HepG2 (cell line): ENCODE measurements at places on chromosomes 1 and 21. TPM values are rescaled to one million over a fixed set of nuclear protein-coding genes. Genes with fewer than 3 reads are reported as not detected.

- no peak for DNase-seq
Observed at GRCh38 chr1:2874607-2875480, 73.4 kb upstream of the TTC34 start.

DNA sequence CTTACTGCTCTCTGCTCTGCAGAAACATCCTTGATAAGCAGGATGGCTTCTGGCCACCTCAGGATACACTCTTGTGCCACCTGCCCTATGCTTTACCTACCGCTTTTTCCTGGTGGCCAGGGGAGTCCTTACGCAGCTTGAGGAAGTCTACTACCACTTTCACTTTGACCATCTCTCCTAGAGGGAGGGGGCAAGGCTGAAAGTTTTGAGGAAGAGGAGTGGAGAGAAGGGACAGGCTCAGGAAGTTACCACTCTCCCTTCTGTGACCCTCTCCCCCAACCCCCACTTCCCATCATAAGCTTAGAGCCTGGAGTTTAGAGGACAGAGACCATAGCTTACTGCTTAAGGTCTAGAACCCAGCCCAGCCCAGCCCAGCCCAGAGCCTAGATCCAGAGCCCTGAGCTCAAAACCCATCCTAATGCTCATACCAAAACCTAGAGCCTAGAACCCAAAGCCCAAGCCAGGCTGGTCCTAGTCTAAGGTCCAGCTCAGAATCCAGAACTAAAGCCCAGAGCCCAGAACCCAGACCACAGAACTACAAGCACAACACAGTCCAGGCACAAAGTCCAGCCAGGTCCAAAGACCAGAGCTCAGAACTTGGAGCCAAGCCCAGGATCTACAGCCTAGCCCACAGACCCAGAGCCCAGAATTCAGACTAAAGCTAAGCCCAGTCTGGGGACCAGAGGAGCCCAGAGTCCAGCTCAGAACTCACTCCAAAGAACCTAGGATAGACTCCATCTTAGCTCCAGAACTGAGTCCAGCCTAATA is 18.0 kb upstream of the MFSD2A start:
- DNase-seq, result no peak

GRCh38 chr1:8193840-8194406 is 124.0 kb upstream of the SLC45A1 start:
- DNase-seq, result no peak

DNA sequence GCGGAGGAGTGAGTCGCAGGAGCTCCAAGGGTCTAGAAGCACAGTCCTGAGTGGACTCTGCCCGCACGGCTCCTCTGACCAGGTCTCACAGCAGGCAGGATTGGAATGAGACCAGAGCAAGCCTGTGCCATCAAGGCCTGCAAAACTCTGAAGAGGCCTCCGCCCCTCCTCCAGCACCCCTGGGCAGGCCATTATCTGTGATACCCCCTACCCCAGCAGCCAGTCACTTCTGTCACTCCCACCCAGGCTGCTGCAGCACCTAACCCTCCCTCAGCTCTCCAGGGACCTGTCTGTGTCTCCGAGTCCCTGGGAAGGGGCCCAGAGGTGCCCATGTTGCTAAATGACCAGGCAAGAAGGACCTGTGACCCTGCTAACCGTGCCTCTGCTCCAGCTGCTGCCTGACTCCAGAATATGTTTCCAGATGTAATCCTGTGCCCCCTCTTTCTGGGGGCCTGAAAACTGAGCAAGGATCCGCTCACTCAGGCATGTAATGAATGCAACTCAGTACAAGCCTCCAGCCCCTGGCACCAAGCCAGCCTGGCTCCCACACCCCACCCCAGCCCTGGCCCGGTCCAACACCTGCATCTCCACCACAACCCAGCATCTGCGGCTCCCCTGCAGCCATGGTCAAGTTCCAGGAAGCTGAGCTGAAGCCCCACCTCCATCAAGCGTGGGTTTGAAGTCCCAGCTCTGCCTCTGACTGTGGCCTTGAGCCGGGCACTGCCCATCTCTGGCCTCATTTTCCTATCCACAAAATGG is 22.1 kb upstream of the COL16A1 start:
- no peak for DNase-seq

PADI1 gene
- not detected in 2 replicates for polyA plus RNA-seq

CRP gene
- not detected in 2 replicates for polyA plus RNA-seq

- DNase-seq, result no peak
Observed at GRCh38 chr1:34280509-34280908, 103.8 kb downstream of the C1orf94 start.

DNA sequence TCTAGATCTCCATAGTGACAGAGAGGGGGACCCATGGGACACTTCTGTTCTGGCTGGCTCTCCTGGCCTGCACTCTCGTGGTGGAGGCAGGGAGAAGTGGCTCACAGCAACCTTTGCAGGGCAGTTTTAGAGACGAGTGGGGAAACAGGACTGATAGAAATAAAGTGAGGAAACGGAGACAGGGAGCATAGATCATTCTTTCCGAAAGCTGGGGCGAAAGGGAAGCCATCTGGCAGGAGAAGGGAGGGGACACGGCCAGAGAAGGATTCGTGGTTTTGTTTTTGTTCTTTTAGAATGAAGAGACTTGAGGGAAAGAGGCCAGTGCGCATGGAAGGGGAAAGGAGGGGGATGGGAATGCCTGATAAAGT is 3.5 kb downstream of the TIE1 start:
- DNase-seq, result no peak

AQP10 gene
- 0.30 and 0.38 TPM in 2 replicates for polyA plus RNA-seq

LRRN2 gene
- not detected in 2 replicates for polyA plus RNA-seq

- no peak for DNase-seq
Observed at GRCh38 chr21:24093032-24093431, 1514.2 kb downstream of the MRPL39 start.

LENEP gene
- not detected in 2 replicates for polyA plus RNA-seq

- DNase-seq, result no peak
Observed at GRCh38 chr1:244409701-244410100, 42.0 kb downstream of the ADSS2 start.

GRCh38 chr1:112934577-112934976 is 21.4 kb downstream of the SLC16A1 start:
- DNase-seq, result no peak

IVL gene
- not detected in 2 replicates for polyA plus RNA-seq

NOS1AP gene
- 1.9 and 2.0 TPM in 2 replicates for polyA plus RNA-seq

- DNase-seq, result peak; percentile 68
Observed at GRCh38 chr21:43911015-43911934, 46.3 kb downstream of the AGPAT3 start.

- no peak for DNase-seq
Observed at GRCh38 chr1:45040297-45040696, 28.2 kb downstream of the UROD start.

DNA sequence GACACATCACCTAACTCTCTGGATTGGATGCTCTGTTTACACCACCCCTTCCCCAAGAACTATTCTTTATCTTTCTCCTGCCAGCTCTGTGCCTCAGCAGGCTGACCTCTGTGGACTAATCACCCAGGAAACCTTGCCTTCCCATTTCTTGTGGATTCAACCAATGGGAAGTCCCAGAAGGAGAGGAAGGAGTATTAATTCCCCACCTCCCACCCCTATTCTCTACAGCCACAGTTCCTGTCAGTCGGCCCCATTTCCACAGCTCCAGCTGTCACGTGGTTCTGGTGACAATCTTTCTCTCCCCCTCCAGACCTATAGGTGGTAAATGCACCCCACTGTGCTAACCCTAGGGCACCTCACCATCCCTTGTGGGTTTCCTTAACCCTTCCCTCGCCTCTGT is 46.8 kb upstream of the SSBP3 start:
- DNase-seq, result no peak

FALEC gene
- polyA plus RNA-seq, result 0.20 and 0.33 TPM in 2 replicates

- DNase-seq, result peak; percentile 3
Observed at GRCh38 chr21:21101911-21102310, 103.7 kb downstream of the NCAM2 start.

ARHGEF16 gene
- polyA plus RNA-seq, result 39.9 and 59.7 TPM in 2 replicates

GRCh38 chr1:51709951-51710350 is 93.1 kb downstream of the OSBPL9 start:
- DNase-seq, result no peak

ESRRG gene
- polyA plus RNA-seq, result not detected in 2 replicates

DNA sequence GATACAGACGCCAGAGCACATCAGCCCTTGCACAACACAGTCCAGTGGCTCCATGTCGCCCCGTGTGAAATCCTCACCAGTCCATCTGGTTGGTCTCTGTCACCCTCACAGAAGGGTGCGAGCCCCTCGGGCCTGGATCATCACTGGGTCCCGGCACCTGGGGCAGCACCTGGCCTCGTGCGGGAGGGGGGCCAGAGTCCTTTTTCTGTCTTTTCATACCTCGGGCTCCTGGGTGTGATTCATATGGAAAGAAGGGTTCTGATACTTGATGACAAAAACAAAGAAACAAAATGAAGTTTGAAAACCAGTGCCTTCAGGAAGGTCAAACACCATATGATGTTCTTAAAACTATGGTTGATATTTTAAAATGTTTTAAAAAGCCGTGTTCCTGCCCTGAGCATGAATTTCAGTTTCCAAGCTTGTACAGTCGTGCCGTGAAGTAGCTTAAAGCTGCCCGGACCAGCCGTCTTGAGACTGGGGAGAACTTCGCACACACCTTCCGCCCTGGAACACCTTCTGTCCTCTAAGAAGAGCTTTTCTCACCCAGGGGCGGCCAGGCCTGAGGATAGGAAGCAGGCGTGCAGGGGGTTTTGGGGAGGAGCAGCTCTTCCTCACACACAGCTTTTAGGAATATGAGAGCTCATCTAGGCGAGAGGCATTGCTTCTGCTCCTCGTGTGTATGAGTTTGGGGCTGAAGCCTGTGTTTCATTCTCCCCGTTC is 35.2 kb downstream of the SLC37A1 start:
- no peak for DNase-seq

DNA sequence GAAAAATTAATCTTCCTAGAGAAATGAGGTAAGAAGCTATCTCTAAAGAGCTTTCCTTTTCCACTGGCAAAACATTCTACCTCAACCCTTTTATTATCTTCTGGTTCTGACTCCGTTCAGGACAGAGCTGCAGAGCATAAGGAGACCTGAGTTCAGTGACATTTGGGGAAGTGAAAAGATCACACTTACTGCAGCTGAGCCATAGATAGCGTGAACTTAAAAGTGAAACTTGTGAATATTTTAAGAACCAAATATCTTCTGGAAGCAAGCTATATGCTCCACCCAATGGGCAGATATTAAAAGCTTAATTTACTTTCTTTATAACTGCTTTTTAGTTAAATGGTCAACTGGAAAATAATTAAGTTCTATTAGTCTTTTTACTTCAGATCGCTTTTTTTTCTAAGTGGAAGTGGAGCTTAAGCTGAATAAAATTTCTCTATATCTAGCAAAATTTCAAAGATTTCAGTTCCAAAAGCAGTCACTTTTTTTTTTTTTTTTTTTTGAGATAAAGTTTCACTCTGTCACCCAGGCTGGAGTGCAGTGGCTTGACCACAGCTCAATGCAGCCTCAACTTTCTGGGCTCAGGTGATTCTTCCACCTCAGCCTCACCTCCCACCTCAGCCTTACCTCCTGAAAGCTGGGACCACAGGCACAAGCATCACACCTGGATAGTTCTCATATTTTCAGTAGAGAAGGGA is 11.9 kb downstream of the PTPN22 start:
- no peak for DNase-seq

TDRD5 gene
- not detected in 2 replicates for polyA plus RNA-seq

GRCh38 chr1:243287652-243288051 is 31.8 kb downstream of the SDCCAG8 start:
- no peak for DNase-seq

- DNase-seq, result no peak
Observed at GRCh38 chr1:86750530-86750929, 46.2 kb downstream of the SH3GLB1 start.

PHACTR4 gene
- polyA plus RNA-seq, result 13.9 TPM in 2 replicates

GRCh38 chr1:220176540-220176939 is 82.6 kb downstream of the IARS2 start:
- no peak for DNase-seq

DNA sequence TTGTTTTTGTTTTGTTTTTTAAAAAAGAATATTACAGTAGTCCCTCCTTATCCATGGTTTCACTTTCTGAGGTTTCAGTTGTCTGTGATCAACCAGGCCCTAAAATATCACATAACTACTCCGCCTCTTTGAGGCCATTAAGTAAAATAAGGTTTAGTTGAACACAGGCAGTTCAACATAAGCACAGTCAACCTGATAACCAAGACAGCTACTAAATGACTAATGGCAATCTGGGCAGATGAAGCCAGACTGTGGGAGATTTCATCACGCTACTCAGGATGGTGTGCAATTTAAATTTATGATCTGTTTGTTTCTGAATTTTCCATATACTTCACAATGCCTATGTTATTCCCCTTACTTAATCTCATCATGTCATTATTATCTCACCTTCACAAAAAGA is 30.1 kb downstream of the LDLRAD1 start:
- no peak for DNase-seq

TRIM67 gene
- polyA plus RNA-seq, result under 0.01 TPM in 1 of 2 replicates, not detected in the other

DNA sequence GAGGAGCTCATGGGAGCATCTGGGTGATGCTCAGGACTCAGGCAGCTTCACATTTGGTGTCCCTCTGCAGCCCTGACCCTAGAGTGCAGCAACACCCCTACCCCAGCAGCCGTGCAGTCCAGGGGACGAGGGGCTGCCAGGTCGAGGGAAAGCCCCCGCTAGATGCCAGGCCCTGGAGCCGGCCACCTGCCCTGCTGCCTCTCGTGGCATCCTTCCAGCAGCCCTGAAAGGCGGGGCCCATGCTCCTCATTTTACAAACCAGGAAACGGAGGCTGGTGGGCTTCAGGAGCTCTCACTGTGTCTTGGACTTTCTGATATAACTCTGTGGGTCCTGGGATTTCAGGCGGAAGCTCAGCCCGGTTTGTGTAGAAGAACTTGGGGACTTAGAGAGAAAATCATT is 120.5 kb upstream of the WNT4 start:
- DNase-seq, result no peak

DNA sequence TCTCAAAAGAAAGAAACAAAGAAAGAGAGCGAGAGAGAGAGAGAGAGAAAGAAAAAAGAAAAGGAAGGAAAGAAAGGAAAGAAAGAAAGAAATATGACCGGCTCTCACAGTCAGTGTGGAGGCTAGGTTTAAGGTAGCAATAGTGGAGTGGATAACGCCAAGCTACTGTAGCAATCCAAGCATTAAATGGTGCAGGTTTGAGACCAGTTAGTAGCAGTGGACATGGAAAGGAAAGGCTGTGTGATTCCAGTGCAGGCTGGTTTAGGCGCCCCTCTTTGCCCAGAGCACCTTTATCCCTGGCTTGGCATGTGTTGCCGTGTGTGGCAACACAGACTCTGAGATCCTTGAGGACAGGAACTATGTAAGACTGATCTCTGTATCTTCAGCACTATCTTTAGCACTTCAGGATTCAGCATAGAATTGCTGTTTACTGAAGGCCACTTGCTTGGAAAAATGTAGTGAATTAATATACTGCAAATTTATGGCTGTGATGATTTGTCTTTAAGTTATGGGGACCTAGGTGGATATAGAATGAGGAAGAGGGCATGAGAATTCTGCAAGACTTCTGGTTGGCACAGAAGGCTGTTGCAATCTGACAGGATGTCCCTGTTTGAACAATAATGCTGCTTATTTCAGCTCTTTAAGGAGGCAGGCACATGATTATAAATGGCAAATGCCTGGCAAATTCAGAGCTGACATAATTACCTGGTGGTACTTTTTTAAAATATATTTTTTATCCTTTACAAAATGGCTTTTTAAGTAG is 10.8 kb upstream of the OSBPL9 start:
- no peak for DNase-seq
